Thyroid gland (tissue), 4 donors: ENCODE measurements at places on chromosomes 6 and 20. TPM values are rescaled to one million over a fixed set of nuclear protein-coding genes. Genes with fewer than 3 reads are reported as not detected.

The MICB gene
- total RNA-seq: 0.89 TPM

The MMP24 gene
- total RNA-seq: 0.89 TPM

The DSN1 gene
- total RNA-seq: 11.4 TPM

The MLIP gene
- total RNA-seq: not detected

The C6orf15 gene
- total RNA-seq: not detected

The MUC22 gene
- total RNA-seq: not detected

The BTNL2 gene
- total RNA-seq: not detected

The CALHM4 gene
- not detected for total RNA-seq
